NT2/D1 (cell line): ENCODE measurements at places on chromosomes 7 and 10.

DNA sequence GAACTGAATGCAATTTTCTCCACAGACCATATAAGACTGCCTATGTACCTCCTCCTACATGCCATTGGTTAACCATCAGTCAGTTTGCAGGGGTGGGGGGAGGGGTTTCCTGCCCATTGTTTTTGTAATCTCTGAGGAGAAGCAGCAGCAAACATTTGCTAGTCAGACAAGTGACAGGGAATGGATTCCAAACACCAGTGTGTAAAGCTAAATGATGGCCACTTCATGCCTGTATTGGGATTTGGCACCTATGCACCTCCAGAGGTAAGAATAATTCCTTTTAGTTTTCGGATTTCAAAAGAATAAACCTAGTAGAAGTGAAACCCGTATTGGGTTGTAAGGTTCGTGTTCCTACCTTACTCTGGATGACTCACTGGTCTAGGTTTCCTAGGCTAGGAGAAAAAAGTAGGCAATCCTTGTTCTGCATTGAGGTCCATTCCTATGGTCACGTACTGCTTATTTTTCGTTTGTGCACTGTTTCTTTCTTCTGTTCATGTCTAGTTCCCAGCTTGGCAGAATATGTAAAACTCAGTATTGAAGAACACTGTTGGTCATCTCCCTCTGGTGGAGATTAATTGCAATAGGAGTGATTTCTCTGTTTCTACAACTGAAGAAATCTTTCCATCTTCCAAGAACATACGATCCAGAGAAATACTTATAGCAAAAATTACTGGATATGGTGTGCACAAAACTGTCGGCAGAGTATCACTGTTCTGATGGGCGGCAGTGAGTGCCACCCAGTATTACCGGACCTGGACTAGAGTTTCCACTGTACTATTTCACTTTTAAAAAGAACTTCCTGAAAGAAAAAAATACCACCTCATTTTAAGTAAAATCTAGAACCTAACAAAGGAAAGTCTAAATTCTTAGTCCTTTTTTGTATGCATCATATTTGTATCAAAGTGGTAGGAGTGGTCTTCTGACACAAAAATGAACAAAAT is at the start of gene AKR1C3:
AKR1C3 (plus strand) TSS at position 150 of the 941 bp plus-strand sequence; CDS start at position 181, 31 bp downstream.
- DNase-seq: peak; percentile 27

- no peak for DNase-seq
Measured at GRCh38 chr10:26454891-26455290, 16.8 kb downstream of the APBB1IP start.

- no peak for DNase-seq
Measured at GRCh38 chr10:110076559-110077318, 69.0 kb downstream of the ADD3 start.

DNA sequence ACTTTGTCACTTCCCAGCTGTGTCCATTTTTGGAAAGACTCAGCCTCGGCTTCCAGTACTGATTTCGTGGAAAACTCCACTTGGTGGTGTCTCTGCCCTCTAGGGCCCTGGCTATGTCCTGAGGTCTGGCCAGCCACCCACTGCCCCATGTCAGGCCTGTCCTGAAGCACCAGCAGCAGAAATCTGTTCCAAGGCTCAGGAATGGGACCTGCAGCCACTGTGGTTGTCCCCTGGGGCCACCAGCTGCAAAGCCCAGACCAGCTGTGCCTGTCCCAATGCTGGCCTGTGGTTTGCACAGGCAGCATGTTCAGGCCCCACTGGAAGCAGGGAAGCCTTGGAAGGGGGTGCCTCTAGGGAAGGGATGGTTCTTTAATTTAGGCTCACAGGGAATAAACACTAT is 21.2 kb downstream of the CXCL12 start:
- DNase-seq: no peak

- DNase-seq: no peak
Measured at GRCh38 chr10:118543714-118544400, 51.6 kb downstream of the PRLHR start.

DNA sequence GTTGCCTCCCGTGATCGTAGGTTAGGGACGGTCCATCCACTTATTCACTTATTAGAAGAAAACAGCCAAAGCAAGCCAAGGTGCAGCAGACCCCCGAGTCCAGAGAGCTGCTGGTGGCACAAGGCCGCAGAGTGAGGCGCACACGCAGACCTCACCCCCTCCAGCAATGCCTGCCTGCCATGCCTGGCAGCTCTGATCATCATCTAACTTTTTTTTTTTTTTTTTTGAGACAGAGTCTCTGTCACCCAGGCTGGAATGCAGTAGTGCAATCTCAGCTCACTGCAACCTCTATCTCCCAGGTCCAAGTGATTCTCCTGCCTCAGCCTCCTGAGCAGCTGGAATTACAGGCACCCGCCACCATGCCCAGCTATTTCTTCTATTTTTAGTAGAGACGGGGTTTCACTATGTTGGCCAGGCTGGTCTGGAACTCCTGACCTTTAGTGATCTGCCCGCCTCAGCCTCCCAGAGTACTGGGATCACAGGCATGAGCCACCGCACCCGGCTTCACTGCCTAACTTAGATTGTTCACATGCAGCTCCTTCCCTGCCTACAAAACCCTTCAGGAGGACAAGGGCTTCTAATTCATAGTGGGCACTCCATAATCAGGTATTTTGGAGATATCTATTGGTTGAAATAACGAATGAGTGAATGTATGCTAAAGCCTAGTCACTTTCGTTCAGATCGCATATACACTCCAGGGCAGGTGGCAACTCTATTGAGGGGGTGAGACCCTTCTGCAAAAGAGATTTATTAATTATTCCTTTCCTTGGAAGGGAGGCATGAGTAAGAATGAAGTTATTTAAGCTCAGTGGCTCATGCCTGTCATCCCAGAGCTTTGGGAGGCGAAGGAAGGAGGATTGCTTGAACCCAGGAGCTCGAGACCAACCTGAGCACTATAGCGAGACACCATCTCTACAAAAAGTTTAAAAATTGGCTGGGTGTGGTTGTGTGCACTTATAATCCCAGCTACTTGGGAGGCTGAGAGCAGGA is 15.9 kb downstream of the TRIM56 start:
- DNase-seq: no peak

DNA sequence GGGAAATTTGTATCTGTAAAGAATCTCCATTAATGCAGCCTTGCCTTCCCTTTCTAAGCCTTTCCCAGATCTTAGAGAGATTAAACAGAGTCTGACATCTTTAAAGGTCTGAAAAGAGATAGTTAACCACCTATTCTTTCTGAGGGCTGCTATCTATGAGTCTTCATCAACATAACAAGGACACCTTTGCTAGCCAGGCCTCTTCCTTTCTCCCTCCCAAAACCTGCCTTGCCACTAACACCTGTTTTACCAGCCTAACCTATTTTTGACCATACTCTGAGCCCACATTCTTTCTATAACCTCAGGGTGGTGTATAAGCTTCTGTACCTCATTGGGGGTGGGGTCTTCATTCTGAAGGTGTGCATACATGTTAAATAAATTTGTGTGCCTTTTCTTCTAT is 217.1 kb downstream of the IPMK start:
- peak; percentile 59 for DNase-seq

DNA sequence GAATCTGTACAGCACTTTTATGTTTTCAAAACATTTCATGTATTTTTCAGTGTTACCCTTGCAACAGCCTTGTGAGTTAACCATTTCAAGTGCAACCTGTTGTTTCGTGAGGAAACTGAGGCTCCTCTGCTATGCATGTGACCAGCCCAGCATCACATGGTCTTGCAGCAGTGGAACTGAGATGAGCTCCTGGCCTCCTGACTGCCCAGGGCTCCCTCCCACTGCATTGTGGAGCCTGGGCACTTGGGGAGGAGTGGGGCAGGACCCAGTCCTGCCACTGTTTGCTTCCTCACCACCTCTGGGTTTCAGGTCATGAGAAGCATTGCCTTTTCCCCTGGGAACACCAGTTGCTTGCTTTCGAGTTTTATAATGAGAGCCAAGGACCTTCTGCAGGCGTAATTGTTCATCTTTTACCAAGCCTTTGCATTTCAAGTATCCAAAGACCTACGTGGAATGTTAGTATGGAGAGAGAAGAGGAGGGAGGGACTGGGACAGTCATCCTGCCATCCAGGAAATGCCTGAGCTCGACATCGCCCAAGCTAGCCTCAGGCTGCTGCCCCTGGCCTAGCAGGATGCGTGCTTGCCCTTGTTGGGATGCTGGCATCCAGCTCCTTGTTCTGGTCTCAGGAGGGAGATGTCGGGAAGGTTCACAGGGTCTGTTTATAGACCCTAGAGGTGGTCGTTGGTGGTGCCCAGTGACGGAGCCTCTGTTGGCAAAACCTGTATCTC is 32.3 kb upstream of the BHLHA15 start:
- no peak for DNase-seq

- no peak for DNase-seq
Measured at GRCh38 chr10:90435296-90435695, 422.5 kb downstream of the HTR7 start.

GRCh38 chr10:103645141-103646054 is 151.9 kb downstream of the NEURL1 start:
- DNase-seq: no peak

DNA sequence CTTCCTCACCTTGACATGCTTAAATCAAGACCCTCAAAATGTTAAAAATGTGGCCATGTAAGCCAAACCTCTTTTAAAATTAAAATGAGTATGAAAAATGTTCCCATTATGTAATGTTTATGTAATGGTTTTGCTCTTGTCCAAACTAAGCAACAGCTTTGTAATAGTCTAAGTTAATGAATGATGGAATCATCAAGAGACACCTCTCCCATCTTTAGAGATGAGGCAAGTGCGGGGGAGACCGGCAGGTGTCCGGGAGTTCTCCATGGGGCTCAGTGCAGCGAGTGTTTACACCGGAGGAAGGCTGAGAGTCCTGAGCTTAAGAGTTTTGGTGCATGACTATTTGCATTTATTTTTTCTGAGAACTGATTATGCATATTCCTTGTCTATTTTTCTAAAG is 384.9 kb upstream of the RNF32 start:
- no peak for DNase-seq

GRCh38 chr7:21125297-21125696 is 302.6 kb upstream of the SP4 start:
- DNase-seq: no peak

GRCh38 chr7:131032786-131033185 is 294.9 kb upstream of the MKLN1 start:
- no peak for DNase-seq

GRCh38 chr10:22611425-22612115 is 102.8 kb downstream of the PIP4K2A start:
- no peak for DNase-seq

- no peak for DNase-seq
Measured at GRCh38 chr10:58518775-58519174, 6.1 kb downstream of the BICC1 start.

DNA sequence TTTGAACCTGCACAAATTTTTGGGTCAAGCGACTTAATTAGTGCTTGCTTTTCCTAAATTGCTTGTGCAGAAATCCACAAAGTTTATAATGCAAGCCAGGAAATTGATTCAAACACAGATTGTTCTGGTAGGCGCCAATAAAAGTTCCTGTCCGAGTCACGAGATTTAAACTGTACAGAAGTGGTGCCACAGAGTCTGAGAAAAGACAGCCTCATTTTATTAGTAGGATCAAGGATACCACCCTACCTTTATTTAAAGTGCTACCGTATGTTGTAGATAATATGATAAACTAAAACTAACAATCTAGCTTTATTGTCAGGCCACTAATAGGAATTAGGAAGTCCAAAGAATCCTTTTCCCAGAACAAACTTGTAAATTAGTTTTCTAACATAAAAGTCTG is 696.7 kb downstream of the TNS3 start:
- DNase-seq: no peak

GRCh38 chr7:152344253-152344652 is 91.5 kb downstream of the KMT2C start:
- no peak for DNase-seq

- DNase-seq: no peak
Measured at GRCh38 chr7:100675105-100675451, 1.5 kb downstream of the GNB2 start.

GRCh38 chr7:26948617-26949118 is 84.3 kb upstream of the SKAP2 start:
- DNase-seq: peak; percentile 95

DNA sequence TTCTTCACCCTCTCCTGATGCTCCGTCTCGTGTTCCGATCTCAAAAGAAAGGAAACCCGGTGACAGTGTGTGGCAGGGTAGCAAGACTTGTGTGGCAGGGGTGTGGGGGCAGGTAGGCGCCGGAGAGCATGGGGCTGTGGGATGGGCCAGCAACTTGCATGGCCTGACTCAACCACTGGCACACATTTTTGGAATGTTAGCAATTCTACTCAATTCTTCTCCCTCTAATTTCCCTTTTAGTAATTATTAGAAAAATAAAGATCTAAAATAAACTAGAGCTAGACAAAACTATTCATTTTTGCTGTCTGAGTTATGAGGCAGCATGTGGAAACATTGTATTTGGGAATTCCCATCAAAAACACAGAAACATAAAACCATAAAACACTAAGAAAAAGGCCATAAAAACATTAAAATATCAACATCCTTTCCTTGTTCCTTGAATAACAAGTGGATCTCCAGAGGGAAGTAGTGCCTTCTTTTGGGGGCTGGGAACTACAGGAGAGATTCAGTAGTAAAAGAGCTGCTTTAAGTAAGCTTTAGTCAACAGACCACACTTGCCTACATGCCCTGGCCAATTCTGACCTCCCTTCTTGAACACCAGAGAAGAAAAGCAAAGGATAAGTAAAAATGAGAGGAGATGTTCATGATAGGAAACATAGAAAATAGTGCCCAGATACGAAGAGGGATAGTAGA is 21.8 kb downstream of the SEMA3C start:
- no peak for DNase-seq

DNA sequence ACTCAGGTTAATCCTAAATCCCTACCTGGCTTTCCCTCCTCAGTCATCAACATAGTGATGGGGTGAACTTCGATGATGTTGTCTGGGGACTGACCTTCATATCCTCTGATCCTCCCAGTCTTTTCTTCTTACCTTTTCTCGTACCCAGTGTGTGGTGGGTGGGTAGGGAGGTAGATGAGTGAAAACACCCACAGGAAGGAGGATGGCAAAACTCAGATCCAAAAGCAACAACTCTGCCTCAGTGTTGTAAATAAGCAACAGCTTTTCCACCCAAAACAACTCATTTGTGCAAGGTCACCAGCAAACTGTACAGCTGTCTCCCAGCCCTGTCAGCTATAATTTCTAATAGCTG is 38.6 kb downstream of the VOPP1 start:
- DNase-seq: no peak

DNA sequence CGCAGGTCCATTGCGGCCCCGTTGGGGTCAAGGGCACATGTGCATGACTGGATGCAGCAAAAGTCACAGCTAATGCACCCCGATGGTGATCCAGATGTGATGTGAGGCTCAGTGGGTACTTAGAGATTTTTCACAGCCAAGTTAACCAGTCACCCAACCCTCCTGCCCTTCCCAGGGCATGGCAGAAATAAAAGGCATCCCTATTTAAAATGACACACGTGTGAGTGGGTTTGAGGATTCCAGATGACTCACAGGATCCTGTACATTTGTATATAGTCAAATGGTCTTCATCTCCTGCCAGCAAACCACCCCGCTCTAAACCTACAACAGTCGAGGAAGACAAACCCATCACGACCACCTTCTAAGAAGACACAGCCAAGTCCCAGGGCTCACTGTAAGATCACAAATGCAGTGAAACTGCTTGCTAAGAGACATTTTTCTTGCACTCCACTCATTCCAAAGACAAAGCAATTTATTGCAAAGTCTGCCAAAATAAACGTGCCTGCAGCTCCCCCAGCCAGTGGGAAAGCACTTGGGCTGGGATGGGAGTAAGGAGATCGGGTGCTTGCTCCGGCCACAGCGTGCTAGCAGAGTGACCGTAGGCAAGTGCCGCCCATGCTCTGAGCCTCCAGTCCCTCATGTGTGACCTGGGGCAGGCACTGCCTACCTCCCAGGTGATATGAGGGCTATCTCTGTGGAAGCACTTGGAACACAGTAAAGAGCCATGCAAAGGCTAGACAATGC is 86.6 kb upstream of the MACROH2A2 start:
- DNase-seq: no peak

GRCh38 chr7:42492920-42493319 is 255.9 kb upstream of the GLI3 start:
- DNase-seq: no peak
